NCI-H1048 (cell line): ENCODE measurements at places on chromosomes 2 and 18.

DNA sequence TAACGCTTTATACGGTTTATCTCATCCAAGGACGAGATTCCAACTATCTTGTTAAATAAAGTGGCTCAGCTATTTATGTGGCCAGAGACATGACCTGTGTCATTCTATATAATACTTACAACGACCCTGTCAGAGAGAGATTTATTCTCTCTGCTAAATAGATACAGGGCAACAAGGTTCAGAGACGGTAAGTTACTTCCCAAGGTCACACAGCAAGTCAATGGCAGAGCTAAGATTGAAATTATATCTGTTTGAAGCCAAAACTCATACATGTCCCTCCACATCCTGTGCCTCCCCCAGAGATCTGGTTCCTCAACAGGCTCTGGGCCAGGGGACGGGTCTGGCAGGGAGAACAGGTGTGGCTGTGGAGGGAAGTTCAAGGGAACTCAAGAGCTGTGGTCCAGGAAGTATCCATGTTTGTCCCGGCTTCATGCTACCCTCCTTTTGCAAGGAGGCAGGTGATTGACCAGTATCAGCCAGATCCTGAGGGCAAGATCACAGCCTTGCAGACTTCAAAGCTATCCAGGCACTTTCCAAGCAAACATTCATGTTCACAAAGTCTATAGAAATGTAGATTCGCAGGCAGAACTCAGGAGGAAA, 99.8 kb downstream of the CAPN13 start:
- no peak for DNase-seq

DNA sequence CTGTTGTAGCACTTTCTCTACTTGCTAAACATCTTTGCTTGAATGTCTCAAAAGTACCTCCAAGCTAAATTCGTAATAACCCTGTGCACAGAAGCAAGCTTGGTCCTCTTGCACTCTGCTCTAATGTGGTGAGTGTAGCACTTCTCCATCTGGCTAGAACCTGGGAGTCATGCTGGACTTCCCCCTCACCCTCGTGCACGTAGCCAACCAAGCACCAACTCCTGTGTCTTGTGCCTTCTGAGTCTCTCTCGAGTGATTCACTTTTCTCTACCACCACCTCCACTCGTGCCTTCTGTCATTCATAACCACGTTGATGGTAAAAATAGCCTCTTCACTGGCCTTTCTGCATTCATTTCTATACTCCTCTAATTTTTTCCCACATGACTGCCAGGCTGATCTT, 91.9 kb upstream of the KCNE4 start:
- DNase-seq = no peak

- peak; percentile 82 for DNase-seq
Observed at GRCh38 chr18:35290094-35290735, at the start of gene ZSCAN30. Gene ZSCAN30, minus strand, starts transcription at chr18:35290229. Its CDS starts 25,877 bp downstream, at chr18:35264352.

DNA sequence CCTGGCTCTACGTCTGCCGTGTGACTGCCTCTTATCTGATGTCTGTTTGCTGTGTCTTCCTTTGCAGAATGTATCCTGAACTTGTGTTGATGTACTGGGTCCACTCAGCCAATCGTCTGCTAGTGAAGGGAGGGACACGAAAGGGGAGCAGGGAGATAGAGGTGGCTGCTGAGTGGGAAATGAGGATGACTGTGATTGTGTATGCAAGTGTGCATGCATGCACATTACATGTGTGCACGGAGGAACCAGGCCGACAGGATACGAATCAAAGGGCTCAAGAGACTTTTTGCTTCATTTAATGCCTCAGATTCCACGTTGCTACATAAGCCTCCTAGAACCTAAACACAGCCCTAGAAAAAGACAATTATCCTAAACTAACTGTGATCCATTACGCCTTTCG, 111.2 kb downstream of the TFCP2L1 start:
- DNase-seq = no peak

DNA sequence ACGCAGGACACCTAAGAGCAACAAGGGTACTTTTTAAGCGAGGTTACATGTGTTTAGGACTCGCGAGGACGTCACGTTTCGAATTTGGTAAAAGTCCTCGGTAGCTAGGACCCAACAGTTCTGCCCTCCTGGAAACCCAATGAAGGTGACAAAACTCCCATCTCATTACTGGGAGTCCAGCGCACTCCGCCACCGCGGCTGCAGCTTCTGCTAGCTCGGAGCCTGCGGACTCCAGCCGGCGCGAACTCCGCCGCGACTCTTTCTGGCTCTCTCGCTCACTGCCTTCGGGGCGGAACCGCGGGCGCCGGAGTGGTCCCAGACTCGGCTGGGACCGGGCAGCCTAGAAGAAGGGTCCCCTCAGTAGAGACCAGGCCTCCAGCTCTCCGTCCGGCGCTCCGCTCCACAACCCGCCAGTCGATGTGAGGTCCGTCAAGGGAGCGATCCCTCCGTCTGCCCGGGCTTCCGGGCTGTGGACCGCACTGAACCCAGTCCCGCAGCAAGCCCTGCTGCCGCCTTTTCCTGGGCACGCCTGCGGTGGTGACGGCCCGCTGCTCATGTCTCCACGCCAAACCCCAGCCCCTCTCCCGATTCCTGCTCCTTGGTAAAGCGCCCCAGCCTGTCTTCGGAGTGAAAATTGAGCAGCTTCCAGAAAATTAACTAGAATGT, 3.0 kb upstream of the OSR1 start:
- DNase-seq = no peak

- no peak for DNase-seq
Observed at GRCh38 chr2:191250400-191250799, 5.2 kb downstream of the MYO1B start.

- DNase-seq = no peak
Observed at GRCh38 chr2:233213011-233213410, 38.5 kb upstream of the ATG16L1 start.

GRCh38 chr2:128444121-128444771, 125.6 kb upstream of the HS6ST1 start:
- no peak for DNase-seq

DNA sequence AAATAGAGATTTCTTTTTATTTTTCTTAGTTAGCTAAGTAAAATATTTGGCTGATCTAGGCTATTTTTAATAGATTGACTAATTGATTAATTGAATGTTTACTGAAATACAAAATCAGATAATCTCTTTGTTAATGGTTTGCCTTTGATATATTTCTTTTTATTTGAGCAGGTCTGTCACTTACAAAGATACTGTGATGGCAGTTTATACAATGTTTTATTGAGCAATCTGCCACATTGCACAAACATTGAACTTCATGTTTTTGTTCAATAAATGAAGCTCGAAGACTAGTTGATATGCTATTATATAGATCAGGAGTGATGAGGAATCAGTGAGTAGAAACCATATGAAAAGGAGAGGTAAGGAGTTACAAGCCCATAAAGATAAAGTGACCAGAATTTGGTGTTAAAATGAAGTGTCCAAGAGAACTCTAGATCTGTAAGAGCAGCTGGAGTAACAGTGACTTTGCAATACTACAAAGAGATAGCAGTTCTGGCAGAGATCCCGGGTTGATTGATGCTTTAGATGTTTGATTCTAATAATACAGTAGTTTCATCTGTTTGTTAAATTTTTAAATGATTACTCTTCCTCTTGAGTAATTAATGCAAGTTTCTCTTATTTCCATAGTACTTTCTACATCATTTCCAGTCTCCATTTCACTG, 574.2 kb downstream of the CCDC85A start:
- no peak for DNase-seq

DNA sequence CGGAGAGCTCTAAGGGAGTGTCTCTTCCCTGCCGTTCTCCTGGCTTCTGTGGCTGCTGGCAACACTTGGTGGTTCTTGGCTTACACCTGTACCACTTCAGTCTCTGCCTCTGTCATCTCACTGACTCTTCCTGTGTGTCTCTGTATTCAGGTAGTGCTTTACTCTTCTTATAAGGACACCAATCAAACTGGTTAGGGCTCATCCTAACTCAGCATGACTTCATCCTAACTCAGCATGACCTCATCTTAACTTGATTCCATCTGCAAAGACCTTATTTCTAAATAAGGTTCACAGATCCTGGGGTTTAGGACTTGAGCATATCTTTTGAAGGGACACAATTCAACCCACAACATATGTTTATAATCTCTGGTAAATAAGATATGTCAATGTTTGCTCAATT, 51.6 kb upstream of the DSEL start:
- DNase-seq = no peak

- no peak for DNase-seq
Observed at GRCh38 chr18:7601936-7602335, 34.8 kb downstream of the PTPRM start.

GRCh38 chr2:154187948-154188347, 316.2 kb downstream of the GALNT13 start:
- no peak for DNase-seq

- no peak for DNase-seq
Observed at GRCh38 chr2:45627911-45628310, 16.8 kb upstream of the SRBD1 start.

DNA sequence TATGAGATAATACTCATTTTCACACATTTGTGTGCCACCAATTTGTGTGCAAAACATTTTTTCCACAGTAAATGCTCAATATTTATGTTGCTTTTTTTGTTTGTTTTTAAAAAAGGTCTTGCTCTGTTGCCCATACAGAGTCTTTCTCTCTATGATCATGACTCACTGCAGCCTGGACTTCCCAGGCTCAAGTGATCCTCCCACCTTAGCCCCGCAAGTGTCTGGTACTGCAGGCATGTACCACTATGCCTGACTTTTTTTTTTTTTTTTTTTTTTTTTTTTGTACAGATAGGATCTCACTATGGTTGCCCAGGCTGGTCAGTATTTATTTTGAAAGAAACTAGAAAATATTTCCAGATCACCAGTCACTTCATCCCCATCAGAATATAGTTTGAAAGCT, 297.8 kb upstream of the GYPC start:
- DNase-seq = no peak

DNA sequence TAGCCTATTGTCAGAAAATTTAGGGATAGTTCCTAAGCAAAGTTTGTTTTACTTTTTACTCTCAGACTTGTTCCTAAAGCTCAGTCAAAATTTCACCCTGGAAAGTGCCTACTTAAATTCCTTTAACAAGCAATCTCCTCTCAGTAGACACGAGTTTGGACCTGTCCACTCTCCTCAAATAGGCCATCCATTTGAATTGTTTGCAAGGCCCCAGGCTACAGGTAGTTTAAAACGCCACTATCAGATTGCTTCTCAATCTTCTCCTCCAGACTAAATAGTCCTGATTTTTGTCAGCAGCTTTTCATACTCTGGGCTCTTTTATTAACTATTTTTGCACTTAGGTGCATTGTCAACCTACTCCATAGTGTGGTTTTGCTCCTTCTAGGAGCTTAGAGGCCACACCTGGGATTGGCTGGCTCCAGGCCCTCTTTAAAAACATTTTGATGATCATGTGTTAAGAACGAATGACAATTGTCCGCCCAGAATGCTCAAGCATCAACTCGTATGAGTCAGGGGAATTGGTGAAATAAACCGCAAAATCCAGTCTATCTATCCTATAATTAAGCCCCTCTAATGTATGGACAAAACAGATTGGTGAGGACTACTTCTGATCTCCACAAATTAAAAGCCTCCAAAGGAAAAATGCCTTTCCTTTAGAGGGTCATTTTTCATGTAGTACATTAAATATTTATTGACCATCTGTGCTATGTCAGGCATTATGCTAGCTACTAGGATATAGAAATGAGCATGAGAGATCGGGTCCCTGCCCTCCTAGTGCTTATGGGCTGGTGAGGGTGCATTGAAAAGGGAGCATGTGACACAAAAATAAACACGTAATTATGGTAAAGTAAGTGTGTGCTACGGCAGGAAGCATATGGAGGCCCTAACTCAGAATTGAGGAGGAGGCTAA, 333.8 kb upstream of the TNP1 start:
- DNase-seq = no peak

GRCh38 chr18:55452123-55452611, 135.8 kb downstream of the TCF4 start:
- no peak for DNase-seq

DNA sequence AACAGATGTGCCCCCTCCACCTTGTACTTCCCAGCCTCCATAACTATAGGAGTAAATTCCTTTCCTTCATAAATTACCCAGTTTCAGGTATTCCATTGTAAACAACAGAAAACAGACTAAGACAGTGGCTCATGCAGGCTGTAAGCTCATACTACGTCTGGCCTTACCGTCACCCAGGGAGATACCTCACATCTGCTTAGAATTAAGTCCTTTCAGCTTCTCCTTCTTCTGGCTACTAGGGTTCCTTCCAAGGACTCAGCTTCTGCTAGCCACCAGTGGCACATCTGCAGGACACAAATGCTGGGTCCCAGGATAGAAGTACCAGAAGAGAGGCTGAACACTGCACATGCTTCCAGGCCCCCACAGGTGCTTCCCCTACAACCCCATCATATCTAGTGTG, 22.4 kb upstream of the FEZ2 start:
- DNase-seq = no peak

DNA sequence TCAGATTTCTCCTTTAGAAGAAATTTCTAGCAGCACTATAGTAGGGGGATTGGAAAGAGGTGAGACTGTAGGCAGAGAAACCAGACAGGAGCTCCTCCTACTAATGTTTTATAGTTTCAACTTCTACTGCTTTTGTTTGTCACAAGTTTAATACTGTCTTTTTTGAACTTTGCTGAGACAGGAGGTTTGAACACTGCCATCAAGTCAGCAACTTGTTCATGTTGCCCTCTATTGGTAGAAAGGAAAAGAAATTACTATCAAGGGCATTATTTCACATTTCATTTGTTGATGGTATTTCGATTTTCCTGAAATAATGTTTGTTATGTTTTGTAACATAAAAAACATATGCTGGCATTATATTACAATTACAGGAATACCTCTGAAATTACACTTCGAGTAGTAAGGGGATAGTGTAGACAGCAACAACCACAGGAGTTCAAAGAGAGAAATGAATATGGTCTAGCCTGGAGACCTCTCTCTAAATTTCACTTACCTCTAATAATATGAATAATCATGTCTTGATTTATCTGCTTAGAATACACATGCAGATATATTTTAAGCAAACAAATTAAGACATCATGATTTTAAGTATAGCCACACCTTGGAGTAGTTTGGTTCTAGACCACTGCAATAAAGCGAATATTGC, 12.4 kb upstream of the CCDC88A start:
- DNase-seq = no peak

DNA sequence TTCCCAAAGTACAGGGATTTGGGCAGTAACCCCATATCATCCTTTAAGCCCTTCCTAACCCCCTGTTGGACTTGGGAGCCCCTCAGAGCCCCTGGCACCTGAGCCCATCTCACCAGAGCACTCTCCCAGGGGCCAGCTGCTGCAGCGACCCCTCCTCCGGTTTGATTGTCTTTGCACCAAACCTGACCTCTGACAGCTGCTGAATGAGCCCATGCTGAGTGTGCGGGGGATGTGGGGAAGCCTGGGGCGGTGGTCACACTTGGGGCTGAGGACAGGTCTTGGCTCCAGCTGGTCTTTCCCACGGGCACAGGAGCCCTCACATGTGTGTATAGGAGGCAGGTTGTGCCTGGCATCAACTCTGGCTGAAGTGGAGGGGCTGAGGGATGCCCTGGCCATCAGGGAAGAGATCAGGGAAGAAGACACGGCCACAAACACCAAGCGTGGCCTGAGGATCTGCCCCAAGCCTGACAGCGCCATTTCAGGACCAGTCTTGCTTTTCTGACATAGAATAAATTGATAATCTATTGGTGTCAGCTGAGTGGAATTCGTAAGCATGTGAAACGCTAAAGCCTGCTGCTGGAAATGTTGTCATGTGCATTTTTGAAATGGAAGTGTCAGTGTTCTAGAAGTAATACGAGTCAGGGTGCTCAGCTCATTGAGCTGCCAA, 102.4 kb downstream of the ACKR3 start:
- no peak for DNase-seq
